GM12865 (cell line): ENCODE measurements at places on chromosomes 5 and 9.

DNA sequence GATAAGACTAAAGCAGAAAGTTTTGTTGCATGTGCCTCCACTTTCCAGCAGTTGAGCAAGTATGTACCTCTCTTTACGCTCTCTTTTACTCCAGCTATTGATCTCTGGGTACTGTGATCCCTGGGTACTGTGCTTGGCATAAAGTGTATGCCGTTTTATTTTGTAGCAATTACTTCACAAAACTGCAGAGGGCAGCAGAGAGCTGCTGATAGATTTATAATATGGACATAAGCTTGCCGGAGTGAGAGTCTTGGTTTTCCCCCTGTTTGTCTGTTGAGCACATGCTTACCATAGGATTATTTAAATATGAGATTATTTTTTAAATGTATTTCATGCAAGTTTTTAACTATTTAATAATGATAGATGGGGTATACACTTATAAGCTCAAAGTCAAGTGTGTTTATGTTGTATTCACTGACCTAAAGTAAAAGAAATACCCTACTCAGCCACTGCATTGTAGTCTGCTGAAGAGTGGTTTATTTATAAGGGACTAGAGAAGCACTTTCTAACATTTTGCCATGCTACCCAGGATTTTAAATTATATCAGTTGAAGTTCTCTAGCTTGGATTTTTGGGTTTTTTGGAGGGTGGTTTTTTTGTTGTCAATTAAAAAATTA is 13.0 kb downstream of the TTC1 start:
- DNase-seq, result peak; percentile 75

DNA sequence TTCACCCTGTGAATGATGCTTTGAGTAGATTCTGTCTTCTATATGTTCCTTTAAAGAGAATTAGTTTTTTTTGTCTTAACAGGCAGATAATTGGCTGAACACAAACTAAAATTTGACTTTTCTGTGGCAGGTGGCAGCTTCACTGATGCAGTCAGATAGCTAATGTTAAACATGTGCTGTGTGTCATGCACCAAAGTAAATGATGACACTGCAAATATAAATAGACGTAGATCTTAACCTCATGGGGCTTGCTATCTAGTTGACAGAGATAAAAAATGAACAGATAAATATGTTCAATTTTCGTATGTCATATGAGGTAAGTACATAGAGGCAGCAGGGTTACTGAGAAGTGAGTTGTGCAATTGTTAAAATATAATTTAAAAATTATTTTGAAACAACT is 82.7 kb downstream of the PARP8 start:
- DNase-seq, result no peak

DNA sequence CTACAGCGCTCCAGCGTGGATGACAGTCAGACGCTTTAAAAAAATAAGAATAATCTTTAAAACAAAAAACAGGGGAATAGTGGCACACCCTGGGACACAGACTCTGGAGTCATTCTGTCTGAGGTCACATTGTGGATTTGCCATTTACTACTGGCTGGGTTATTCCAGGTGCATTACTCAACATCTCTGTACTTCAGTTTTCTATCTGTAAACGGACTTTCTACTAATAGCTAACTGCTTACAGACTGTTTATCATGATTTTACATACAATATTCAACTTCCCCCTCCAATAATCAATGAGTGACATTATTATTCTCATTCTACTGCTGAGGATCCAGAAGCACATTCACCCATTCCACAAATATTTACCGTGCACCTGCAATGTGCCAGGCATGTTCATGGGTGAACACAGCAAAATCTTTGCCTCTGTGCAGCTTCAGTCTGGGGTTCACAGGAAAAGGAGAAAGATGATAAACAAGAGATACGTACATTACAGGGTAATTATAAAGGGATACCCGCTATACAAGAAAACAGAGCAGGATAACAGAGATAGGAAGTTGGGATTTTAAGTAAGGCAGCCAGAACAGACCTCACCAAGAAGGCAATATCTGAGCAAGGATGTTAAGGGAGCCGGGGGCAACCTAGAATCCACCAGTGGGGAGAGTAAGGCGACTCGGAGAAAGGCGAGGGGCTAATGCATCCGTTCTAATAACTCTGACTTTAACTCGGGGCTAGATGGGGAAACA is 984 bp upstream of the RAD23B start:
- DNase-seq, result no peak

GRCh38 chr5:178415353-178415752 is 174.8 kb downstream of the COL23A1 start:
- DNase-seq, result no peak

DNA sequence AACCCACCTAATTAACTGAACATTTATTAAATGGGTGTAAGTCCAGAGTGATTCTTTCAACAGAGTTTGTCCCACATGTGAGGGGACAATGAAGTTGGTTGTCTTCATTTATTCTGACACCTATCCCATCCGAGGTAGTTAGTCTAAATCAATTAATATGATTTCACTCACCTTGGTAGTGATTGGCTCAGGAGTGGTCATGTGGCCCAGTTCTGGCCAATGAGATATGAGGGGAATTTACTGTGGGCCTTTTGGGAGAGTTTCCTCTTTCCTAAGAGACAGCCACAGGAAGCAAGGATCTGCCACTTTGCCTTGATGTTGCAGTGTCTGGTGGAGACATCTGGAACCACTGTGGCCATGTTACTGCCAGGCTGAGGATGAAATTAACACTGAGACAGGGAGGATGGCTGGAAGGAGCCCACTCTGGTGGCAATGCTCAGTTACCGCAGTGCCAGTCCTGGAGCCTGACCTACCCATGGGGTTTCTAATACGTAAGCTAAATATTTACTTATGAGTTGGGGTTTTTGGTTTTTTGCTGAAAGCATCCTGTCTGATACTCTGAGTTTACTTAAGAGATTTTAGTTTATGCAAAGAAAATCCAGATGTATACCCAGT is 118.6 kb downstream of the FGF18 start:
- DNase-seq, result no peak

DNA sequence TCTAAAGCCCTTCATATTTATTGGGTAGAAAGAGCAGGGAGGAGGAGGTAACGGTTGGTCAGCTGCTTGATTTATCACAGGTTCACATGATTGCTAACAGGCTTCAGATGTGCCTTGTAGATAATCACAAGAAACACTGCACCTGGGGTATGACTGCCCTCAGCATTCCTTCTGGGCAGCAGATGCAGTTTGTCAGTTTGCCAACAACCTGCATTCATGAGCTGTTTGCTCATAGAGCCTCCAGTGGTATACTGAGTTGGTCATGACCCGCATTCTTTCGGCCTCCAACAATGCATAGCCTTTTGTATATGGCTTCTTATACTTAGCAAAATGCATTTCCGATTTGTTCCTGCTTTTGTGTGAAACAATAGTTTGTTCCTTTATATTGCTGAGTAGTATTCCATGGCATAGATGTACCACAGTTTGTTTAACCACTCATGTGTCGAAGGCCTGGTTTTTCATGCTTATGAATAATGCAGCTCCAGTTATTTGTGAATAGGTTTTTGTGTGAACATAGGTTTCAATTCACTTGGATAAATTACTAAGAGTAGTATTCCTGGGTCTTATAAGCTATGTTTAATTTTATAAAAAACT is 83.6 kb downstream of the ARHGEF28 start:
- no peak for DNase-seq

DNA sequence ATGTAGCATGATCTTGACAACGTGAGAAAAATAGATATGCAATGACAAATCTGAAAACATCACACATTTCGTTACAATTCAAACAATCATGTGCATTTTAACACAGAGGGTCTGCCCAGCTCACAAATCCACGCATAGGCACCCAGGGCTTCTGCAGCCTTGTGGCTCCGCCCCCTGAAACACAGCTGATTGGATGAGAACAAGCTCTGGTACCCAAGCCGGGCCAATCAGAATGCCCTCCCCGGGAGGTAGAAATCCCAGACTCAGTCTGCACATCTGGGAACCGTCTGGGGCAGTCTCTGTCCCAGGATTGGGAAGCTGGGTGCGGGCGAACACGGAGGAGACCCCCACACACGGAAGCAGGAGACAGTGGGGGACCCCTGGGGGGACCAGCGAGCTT is 137.5 kb downstream of the GAPVD1 start:
- no peak for DNase-seq

DNA sequence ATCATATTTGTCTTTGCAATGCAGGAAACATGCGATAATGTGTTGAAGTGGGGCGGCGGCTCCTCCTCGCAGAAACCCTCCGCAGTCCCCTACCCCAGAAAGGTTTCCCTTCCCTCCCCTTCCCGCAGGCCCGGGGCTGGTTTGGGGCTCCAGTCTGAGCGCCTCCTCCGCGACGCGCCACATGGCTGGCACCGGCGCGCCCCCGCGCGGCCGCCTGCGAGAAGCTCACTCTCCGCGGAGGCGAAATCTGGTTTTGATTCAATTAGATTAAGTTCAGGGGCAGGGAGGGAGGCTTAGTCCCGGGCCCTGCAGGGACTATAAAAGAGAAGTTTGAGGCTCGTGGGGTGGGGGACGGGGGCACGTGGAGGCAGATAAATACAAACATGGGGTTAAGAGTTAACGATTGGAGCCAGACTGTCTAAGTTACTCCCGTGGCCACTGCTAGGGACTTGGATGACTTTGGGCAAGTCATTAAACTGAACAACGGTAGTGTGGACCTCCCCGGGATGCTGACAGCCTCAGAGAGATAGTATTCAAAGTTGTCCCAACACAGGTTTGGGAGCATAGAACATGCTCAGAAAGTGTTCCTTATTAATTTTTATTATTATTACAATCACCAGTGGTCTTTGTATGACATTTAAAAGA is 69.4 kb downstream of the MSX2 start:
- DNase-seq, result peak; percentile 48

- DNase-seq, result no peak
Observed at GRCh38 chr9:125537442-125538091, 169.4 kb downstream of the MAPKAP1 start.

DNA sequence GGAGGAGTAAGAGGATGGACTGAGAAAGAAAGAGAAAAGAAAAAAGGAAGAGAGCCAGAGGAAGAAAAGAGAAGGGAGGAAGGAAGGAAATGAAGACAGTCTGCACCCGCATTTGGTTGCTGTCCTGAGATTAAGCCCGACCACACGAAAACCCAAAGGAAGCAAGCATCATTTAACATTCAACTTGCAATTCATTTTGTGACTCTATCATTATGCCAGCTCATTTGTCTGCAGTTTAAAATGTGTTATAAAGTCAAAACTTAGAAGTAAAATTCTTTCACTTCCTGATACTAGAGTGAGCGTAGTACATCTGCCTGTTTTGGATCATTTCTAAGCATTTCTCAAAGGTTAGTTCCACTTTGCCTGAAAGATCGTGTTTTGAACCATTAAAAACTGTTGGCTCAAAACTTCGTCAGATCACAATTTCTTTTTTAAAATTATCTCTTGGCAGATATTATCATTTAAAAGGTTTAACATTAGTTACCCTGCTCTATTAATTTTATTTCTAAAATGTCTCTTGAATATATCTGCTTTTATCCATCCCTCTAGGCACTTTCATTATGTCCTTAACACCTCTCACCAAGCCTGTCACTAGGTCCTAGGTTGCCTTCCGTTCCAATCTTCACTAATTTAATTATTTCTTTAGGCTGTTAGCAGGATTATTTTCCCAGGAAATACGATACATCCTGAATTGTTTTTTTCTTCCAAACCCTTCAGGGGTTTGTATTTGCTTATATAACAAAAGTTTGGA is 240.9 kb downstream of the TLE4 start:
- peak; percentile 59 for DNase-seq

DNA sequence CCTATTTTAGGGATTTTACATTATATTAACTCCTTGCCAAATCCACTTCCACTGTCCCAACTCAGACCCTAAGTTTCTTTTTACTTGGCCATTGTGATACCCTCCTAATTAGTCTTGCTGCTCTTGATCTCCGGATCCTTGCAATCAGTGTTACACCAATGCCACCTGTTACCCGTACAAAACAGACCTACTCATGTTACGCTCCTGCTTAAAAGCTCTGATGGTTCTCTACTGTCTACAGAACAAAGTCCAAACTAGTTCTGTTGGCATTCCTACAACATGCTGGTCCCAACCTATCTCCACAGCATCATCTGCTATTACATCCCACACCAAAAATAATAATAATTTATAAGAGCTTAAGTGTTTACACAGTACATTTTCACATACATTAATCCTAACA is 9.8 kb downstream of the ECPAS start:
- no peak for DNase-seq

DNA sequence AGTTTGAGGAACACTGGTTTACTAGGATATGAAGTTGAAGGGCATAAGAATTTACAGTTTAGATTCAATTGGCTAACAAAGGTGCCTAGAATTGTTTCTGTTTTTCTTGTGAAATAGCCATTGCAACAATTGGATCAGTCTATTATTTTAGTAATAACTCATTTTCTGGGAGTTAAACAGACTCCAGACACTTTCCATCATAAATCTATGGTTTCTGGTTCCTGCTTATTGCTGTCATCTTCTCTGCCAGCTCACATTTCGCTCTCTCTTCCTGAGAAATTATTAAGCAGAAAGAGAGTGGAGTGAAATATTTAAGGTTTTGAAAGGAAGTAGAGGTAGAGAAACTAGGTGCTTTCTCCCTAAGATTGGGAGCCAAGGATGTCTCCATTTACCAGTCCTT is 165.1 kb upstream of the PRR16 start:
- no peak for DNase-seq

- no peak for DNase-seq
Observed at GRCh38 chr5:37971483-37972024, 131.7 kb upstream of the GDNF start.

DNA sequence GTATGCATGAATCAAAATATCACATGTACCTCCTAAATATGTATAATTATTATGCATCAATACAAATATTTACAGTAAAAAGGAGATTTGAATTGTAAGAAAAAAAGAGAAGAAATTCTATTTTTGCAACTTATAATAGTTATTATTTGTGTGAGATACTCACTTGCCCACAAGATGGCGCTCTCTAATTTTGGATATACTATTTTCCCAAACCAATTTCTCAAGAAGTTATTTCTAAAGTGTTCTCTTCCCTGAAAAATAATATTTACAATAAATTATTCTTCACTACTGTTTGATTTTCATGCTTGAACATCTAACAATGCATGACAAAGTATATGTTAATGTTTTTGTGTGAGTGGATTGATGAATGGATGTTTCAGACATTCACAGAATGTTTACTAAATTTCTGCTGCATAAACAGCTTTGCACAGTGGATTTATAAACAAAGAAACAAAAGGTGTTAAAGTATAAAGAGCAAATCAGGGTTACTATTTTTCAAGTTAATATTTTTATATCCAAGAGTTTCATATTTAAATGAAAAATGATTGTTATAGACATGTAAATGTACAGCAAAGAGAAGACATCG is 503.4 kb downstream of the PDE4D start:
- peak; percentile 28 for DNase-seq

- no peak for DNase-seq
Observed at GRCh38 chr9:29437526-29437925, 1864.2 kb upstream of the C9orf72 start.

- DNase-seq, result no peak
Observed at GRCh38 chr9:92740009-92740408, 24.6 kb downstream of the BICD2 start.
